Activated T-helper 1 cell treated with anti-CD3 and anti-CD28 coated beads, Interleukin-12 subunit alpha, Interleukin-12 subunit beta, Interleukin-2, Interleukin-4 antibody, amounts not matched to agents 30 ng/mL and 10 ng/mL and 1 ng/mL, durations not matched to agents 14 hours and 24 hours and 36 hours (primary cell): ENCODE measurements at places on chromosomes 7 and 10.

DNA sequence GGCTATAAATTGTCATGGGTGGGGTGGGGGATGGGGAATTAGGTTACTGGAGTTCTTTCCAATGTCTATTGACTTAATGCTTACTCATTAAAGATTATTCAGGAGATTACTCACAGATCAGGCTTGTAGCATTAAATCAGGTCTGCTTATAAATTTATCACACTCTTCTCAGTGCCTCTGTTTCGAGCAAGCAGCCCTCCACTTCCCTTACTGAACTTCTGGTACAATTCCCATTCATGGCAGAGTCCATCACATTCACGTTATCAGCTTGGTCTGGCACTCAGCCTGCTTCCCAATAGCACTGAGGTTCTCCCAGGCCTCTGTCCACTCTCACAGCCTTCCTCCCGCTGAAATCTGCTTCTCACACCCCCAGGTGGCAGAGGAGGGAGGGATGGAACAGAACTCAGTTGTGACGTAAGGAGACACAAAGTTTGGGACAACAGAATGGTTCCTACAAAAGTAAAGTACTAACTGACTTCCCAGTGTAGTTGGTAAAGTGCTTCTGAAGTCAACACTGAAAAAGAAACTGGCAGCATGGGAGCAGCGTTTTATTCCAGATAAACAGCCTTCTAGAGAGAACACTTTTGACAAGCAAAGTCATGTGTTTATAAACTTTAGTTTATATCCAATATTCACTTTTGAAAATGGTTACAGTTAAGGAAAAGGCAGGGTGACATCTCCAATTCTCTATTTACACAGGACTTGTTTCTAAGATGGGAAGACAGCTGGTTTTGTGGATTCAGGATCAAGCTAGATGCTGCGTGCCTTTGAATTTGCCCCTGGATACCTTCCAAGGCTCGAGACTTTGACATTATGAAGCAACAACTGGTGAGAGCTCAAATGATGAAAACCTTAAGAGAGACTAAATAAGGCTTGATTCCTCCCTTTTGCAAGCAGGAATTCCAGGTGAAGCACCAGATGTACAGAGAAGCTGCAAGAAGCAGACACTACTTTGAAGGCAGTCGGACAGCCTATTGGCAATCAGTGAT, 81.4 kb downstream of the ATXN7L1 start:
- H3K27ac ChIP-seq = no peak overlapping the region
- no peak overlapping the region for H3K4me3 ChIP-seq
- no peak for DNase-seq
- H3K4me1 ChIP-seq = peaks cover 8% of the 10 kb centered on the region
- peaks cover 2% of the 10 kb centered on the region for H3K36me3 ChIP-seq
- peaks cover 8% of the 10 kb centered on the region for H3K27me3 ChIP-seq

GRCh38 chr10:84659027-84659426, 330.6 kb downstream of the CCSER2 start:
- H3K27me3 ChIP-seq = no peaks in the 10 kb centered on the region
- H3K4me3 ChIP-seq = no peak overlapping the region
- DNase-seq = no peak
- H3K4me1 ChIP-seq = peaks cover 8% of the 10 kb centered on the region
- H3K36me3 ChIP-seq = no peaks in the 10 kb centered on the region

- no peaks in the 10 kb centered on the region for H3K4me1 ChIP-seq
- H3K36me3 ChIP-seq = no peaks in the 10 kb centered on the region
- H3K27ac ChIP-seq = no peak overlapping the region
- no peak for DNase-seq
Measured at GRCh38 chr7:29780346-29780745, 26.0 kb upstream of the WIPF3 start.

GRCh38 chr7:83514977-83515376, 134.0 kb downstream of the SEMA3E start:
- no peak overlapping the region for H3K4me3 ChIP-seq
- H3K36me3 ChIP-seq = no peaks in the 10 kb centered on the region
- H3K27me3 ChIP-seq = no peaks in the 10 kb centered on the region
- no peak for DNase-seq
- H3K4me1 ChIP-seq = no peaks in the 10 kb centered on the region

DNA sequence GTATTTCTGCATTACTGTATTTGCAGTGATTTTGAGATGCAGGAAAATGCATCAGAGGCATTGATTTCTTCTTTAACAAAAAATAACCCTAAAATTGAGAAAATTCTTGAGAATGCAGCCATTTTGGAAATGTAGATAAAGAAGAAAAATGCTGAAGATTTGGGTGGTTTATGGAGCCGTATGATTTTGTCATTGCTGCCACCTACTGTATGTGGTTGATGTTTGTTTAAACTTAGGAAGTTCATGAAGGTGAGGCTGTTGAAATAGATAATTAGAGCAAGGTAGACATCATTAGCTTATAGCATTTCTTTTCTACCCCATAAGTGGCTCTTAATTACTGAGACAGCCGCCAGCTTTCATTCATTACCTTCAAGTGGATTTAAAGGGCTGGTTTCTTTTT, 92.1 kb upstream of the SAMD8 start:
- no peak for DNase-seq
- no peak overlapping the region for H3K27ac ChIP-seq

DNA sequence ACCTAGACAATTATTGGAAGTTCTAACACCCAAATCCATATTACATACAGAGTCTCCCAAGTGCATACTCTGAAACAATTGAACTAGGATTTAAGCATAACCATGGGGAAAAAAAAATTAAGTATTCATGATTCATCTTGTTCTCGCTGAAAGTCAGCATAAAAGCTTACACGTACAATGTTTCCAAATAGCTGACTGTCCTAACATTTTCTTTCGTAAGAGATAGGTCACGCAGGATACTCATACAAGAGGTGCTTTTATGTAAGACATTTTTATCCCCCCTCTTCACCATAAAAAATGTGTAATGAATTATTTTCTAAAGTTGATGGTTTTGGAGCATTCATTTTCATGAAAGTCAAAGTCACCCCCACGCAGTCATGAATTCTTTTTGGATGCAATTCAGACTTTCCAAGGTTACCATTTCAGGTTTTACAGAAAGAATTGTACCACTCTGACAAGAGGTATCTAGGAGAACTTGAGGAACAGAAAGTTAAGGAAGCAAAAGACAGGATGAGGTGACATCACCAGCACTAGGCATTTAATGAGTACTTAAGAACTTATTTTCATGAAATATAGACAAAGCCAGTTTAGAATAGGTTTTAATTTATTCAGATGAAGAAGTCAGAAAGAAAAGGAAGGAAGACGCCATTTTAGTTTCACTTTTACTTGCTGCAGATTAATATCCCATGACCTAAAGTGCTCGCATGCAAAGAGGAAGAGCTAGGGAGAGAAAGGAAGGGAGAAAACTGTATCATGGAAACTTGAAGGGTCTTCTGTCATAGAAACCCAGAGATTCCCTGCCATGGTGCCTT, 55.8 kb downstream of the TMEM26 start:
- peak overlapping the region; percentile 1 for H3K27ac ChIP-seq
- H3K4me1 ChIP-seq = peaks cover 9% of the 10 kb centered on the region
- no peaks in the 10 kb centered on the region for H3K36me3 ChIP-seq
- H3K4me3 ChIP-seq = peak overlapping the region; percentile 66
- DNase-seq = no peak
- peaks cover 2% of the 10 kb centered on the region for H3K27me3 ChIP-seq

GRCh38 chr10:85926986-85927385, 439.6 kb downstream of the GRID1 start:
- no peak overlapping the region for H3K4me3 ChIP-seq
- no peak for DNase-seq
- no peak overlapping the region for H3K27ac ChIP-seq
- H3K36me3 ChIP-seq = no peaks in the 10 kb centered on the region

DNA sequence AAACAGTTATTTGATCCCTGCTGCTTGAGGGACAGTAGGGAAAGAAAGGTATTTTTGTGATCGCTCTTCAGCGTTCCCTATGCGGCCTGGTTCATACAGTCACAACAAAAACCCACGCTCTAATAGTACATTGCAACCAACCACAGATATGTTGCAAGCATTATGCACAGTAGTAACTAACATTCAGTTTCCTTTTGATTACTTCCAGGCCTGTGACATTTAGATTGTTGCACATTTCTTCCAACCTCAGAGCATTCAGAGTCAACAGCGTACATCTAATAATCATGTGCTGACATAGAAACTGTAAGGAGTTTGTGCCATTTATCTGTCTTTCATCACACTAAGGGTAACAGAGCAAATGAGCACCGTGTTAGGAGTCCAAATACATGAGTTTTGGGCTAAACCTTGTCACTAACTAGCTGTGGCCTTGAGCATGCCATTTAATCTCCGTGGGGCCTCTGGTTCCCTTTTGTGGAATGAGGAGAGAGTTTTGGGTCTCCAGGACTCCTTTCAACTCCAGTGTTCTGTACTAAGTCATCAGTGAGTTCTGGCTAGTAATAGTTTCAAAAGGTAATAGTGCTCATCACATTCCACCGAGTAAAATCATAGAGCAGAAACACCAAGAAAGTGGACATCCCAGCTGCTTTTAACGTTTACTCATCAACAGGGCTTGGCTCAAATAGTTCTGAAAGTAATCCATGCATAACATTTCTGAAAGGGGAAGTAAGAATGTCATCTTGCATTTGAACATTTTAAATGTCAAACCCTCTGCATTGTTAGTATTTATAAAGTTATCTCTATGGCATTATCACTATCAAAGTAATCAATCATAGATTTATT, 99.0 kb upstream of the FZD1 start:
- DNase-seq = no peak
- H3K27me3 ChIP-seq = peaks cover 2% of the 10 kb centered on the region
- H3K36me3 ChIP-seq = no peaks in the 10 kb centered on the region
- no peaks in the 10 kb centered on the region for H3K4me1 ChIP-seq
- H3K4me3 ChIP-seq = no peak overlapping the region
- H3K27ac ChIP-seq = no peak overlapping the region

DNA sequence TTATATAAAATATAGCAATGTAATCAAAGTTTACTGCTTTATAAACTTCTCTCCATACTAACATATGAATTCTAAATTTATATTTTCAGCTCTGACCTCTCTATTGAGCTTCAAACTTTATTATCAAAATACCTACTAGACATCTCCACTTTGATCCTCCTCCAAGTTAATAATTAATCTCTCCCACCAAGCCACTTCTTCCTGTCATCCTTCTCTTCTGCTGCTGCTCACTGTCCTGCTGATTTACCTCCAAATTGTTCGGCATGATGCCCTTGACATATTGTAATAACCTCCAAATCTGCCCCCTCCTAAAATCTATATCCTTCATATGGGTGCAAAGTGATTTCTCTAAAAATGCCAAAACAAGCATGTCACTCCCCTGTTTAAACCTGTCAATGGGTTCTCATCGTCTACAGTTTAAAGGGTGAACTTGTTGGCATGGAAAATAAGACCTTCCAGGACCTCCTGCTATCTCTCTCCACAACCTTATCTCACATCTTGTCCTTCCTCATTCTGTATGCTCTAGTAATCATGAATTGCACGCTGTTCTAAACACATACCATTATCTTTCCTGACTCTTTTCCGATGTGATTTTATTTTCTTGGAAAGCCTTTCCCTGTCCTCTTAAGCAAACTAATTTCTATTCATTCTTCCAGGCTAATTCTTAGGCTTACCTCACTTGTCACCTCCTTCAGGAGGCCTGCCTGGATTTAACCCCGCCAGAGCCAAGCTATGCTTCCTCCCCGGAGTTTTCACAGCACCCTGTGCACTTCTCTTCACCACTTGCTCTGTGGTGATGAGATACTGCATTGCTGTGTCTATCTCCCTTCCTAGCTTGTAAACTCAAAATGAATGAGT, 52.1 kb upstream of the STK17A start:
- no peak overlapping the region for H3K4me3 ChIP-seq
- H3K4me1 ChIP-seq = no peaks in the 10 kb centered on the region
- peaks cover 6% of the 10 kb centered on the region for H3K27me3 ChIP-seq
- H3K36me3 ChIP-seq = no peaks in the 10 kb centered on the region
- H3K27ac ChIP-seq = no peak overlapping the region

GRCh38 chr7:938546-939185, 15.8 kb downstream of the ADAP1 start:
- peaks cover 35% of the 10 kb centered on the region for H3K4me1 ChIP-seq
- H3K4me3 ChIP-seq = no peak overlapping the region
- H3K27ac ChIP-seq = no peak overlapping the region
- no peaks in the 10 kb centered on the region for H3K27me3 ChIP-seq
- peaks cover 25% of the 10 kb centered on the region for H3K36me3 ChIP-seq

GRCh38 chr7:10225275-10225674, 748.4 kb upstream of the PHF14 start:
- DNase-seq = no peak
- no peaks in the 10 kb centered on the region for H3K36me3 ChIP-seq
- no peak overlapping the region for H3K4me3 ChIP-seq
- no peaks in the 10 kb centered on the region for H3K27me3 ChIP-seq
- H3K27ac ChIP-seq = no peak overlapping the region
- no peaks in the 10 kb centered on the region for H3K4me1 ChIP-seq

DNA sequence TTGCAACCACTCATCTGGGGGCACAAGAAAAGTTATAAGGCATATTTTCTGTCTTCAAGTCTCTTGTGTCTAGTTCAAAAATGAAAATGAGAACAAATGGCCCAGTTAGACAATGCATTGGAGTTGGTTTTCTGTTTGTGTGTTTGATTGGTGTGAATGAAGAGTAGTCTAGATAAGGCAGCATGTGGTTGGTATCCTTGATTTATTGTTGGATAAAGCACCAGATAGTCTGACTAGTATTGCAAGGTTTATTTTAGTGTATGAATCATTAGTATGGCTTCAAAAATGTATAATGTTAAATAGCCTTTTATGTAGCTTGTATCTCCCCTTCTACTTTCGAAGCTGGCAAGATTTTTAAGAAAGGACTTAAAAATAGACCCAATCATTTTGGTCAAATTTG, 237.3 kb downstream of the CDK14 start:
- no peaks in the 10 kb centered on the region for H3K4me1 ChIP-seq
- H3K27me3 ChIP-seq = no peaks in the 10 kb centered on the region
- no peaks in the 10 kb centered on the region for H3K36me3 ChIP-seq

GRCh38 chr7:34320926-34321661, 336.9 kb upstream of the NPSR1 start:
- H3K36me3 ChIP-seq = no peaks in the 10 kb centered on the region
- no peak overlapping the region for H3K27ac ChIP-seq
- peaks cover 7% of the 10 kb centered on the region for H3K27me3 ChIP-seq
